ENCODE measurements at places on chromosomes 6 and 20.

DNA sequence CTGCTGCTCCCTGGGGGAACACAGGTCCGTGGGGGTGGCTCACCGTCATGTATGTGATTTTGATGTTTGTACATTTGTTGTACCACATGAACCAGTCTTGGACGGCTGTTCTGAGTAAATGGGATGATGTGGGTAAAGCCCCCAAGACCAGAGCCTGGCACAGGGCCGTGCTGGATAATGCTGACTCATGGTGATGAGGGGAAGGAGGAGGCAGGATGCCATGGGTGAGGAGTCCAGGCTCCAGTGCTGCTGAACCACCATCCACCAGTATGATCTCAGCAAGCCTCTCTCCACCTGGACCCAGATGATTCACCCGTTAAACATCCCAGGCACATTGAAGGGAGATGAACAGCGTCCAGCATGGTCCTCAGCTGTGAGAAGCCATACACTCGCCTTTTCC lies 9.6 kb upstream of the APCDD1L start:
- peak; percentile 47 for DNase-seq

- DNase-seq = peak; percentile 50
Observed at GRCh38 chr6:159533568-159533967, 159.5 kb downstream of the SOD2 start.

DNA sequence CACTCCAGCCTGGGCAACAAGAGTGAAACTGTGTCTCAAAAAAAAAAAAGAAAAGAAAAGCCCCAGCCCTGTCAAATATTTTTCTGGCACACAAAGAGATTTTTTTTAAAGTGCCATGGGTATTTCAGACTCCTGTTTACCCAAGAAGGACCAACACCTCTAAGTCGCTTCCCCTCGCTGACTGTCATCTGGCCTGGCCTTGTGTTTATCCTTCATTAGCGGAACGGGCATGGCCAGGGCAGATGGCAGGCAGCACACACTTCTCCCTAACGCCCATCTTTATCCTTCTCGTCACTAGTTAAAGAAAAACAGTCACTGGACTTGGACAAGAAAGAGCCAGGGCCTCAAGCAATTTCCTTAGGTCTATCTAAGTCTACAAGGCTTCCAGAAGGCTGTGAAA lies 7.3 kb upstream of the CBFA2T2 start:
- DNase-seq = no peak

DNA sequence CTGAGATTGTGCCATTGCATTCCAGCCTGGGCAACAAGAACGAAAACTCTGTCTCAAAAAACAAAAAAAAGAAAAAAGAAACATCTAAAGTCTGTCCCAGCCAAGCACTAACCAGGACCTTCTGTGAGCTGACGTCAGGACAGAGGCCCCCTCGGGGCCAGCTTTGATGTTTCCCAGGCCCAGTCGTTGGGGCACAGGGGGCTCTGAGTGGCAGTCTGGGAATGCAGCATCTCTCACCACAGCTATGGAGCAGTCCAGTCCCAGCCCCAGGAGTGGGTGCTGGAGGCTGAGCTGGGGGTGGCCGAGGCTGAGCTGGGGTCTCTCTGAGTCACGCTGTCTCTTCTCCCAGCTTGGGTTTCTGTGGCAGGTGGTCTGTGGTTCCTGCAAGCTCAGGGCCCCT lies 46.0 kb upstream of the SRF start:
- peak; percentile 73 for DNase-seq

DNA sequence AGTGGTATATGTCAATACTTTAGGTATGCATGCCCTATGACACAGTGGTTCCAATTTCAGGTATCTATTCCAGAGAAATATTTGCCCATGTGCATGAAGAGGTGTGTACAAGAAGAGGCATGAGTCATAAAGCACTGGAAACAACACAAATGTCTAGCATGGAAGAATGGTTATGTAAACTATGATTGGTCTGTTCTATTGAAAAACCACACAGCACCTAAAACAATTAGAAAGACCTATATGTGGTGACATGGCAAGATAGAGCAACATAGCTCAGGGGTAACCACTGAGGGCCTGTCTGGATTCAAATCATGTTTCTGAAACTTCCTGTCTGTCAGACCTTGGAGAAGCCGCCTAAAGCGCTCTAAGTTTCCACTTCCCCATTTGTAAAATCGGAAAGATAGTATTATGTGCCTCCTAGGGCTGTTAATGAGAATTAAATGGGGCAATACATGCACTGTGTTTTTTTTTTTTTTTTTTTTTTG lies 76.0 kb upstream of the SHLD1 start:
- DNase-seq = no peak

DNA sequence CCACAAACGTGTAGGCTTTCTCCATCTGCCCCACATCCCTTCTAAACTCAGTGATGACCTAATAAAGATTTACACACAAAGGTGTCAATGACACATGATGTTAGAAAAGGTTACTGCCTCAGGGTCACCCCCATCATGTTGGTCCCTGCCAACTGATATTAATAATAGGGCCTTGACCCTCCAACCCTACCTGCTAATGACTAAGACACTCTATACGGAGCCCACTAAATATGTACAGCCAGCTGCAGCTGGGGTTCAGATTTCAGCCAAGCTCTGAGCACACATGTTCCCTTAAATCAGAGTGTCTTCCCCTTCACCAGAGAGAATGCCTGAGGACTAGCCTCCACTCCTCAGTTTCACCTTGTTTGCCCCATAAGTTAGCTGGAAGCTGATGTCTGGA lies 67.4 kb upstream of the SNRPB2 start:
- DNase-seq = no peak

DNA sequence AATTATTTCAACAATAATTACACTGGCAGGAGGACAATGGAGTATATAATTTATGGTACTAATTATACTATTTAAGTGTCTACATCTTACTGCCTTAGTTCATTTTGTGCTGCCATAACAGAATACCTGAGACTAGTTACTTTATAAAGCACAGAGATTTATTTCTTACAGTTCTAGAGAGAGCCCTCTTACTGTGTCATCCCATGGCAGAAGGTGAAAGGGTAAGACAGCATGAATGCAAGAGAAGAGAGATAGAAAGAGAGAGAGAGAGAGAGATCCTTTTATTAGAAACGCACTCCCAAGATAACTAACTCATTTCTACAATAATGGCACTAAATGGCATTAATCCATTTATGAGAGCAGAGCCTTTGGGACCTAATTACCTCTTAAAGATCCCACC lies 314.7 kb downstream of the EPM2A start:
- DNase-seq = no peak

- DNase-seq = no peak
Observed at GRCh38 chr6:139287868-139288267, 3.9 kb downstream of the TXLNB start.

DNA sequence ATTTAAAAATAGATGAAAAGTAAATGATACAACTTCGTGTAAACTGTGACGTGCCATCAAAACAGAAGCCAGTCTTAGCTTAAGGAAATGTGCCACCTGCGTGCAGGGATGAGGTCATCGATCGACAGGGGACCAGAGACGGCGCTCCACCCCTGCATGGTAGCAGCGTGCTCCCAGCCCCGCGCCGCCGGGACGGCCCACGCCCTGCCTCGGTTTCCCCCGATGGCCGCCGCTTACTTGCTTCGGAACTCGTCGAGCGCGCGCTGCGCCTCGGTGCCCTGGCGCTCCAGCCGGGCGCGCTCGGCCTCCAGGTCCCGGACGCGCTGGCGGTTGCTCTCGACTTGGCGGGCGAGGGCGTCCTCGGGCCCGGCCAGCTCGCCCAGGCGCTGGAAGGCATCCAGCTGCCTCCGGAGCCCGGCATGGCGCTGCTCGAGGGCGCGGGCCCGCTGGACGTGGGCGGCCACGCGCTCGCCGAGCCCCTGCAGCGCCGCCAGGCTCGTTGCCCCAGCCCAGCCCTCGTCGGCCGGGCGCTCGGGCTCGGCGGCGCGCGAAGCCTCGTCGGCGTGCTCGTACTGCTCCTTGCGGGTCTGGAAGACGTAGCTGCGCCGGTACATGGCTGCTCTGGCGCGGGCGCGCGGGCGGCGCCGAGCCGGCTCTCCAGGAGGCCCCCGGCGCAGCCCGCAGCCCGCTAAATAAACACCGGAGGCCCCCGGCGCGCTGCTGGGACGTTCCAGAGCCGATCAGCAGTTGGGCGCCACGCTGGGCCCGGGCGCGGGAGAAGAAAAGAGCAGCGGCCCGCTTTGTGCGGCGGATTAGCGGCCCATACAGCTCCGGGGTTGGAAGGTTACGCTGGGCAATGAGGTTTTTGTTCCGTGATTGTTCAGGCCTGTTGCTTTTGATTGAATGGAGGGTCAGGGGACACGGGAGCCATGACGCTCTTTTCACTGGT lies at the start of gene BFSP1:
TSS of gene BFSP1 (minus strand) at position 664 of the 949 bp plus-strand sequence. CDS start at position 614, 50 bp downstream.
- no peak for DNase-seq

GRCh38 chr20:407953-408842 lies at the start of gene RBCK1:
RBCK1 (plus strand) TSS chr20:408299; CDS start chr20:408758, 459 bp downstream.
- DNase-seq = no peak

GRCh38 chr6:26043384-26044139 lies 43.7 kb upstream of the HFE start:
- peak; percentile 95 for DNase-seq

GRCh38 chr20:56592211-56592610 lies 36.9 kb upstream of the TFAP2C start:
- DNase-seq = no peak

- no peak for DNase-seq
Observed at GRCh38 chr6:108689272-108690161, 128.8 kb downstream of the FOXO3 start.

DNA sequence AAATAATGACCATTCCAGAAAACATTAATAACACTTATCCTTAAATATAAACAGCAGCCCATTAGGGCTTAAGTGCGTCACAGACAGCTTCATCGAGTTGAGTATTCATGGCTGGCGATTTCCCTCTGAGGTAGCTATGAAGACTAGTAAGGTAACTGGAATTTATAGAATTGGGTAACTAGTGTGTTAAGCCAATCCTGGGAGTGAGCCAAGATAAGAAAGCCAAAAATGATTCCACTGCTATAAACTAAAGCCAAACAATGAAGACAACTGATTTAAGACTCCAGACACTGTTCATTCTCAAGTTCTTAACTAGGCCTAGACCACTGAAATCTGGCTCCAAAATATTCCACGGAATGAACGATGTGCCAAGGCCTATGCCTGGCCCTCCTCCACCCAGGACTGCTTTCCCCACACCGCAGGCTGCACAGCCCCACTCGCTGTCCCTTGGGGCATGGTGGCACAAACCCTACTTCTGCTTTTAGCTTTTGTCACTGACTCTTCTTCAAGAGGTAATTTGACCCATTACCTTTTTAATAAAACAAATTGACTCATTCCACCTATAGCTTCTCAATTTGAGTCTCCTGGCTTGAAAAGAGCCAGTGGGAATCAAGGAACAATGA lies 66.0 kb downstream of the BLOC1S5 start:
- DNase-seq = no peak

DNA sequence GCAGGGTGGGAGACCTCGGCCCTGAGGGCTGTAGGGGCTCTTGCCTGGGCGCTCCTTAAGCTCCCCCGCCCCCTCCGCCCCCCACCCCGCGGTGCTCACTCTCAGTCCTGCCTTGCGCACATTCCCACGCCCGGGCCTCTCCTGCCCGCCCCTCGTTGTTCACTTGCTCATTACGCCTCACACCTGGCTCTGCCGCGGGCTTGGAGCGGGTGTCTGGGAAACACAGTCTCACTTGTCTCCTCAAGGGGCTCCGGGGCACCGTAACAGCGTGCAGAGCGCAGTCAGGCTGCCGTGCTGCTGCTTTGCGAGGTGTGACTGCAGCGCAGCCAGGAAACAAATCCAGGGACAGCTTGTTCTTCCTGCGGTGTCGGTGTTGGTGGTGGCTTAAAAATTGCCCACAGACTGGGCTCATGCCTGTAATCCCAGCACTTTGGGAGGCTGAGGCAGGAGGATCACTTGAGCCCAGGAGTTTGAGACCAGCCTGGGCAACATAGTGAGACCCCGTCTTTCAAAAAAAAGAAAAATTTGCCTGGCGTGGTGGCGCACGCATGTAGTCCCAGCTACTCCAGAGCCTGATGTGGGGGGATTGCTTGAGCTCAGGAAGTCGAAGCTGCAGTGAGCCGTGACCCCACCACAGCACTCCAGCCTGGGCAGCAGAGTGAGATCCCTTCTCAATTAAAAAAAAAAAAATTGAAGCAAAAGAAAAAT lies 4.6 kb downstream of the NPBWR2 start:
- no peak for DNase-seq

GRCh38 chr6:90274451-90275030 lies 22.1 kb downstream of the BACH2 start:
- DNase-seq = no peak

DNA sequence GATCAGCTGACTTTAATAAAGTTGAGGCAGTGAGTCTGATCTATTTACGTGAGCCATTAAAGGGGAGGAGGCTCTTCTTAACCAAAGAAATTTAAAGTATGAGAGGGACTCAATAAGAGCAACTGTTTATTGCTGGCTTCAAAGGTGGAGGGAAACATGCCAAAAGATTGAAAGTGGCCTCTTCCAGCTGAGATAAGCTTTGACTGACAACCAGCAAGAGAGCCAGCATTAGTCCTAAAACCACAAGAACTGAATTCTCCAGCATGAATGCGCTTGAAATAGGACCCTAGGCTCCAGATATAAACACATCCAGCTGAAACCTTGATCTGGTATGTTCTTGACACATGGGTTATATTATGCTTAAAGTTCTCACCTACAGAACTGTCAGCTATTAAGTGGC lies 123.1 kb upstream of the GJE1 start:
- DNase-seq = no peak

DNA sequence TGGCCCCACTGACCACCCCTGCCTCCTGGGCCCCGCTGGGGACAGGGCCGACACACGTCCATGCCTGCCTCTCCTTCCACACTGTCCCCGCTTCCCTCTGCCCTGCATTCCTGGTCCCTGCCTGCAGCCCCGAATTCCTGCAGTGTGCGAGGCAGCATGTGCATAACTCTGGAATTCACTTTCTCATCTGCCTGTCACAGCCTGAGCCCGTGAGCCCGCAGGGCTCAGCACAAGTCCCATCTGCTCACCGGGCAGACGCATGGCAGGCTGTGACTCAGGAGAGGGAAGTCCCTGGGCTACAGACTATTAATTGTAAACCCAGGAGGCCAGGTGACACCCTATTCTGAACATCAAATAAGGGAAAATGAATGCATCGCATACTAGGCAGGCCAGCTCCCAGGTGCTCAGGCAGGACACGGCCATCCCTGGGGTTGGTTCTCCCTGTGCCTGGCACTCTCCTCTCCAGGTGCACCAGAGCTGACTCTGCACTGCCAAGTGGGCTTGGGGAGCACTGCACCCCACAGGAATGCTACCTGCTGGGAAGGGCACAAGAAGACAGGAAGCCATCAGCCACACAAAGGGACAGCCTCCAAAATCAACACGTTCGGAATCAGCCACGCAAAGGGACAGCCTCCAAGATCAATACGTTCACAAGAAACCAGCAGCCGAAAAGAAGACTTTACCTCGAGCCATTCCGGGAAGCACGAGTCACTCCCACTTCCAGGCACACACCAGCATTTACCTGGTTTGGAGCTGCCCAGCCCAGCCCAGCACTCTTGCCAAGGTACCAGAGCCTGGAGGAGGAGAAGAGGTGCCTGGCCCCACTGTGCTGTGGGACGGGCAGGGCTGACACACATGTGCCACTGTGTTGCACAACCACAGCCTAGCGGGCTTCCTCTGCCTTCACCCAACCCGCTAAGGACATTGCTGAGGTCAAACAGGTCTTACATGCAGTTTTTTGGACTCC lies 65.9 kb downstream of the DLL1 start:
- DNase-seq = no peak

- no peak for DNase-seq
Observed at GRCh38 chr6:108291091-108291490, 3.8 kb upstream of the AFG1L start.

- DNase-seq = no peak
Observed at GRCh38 chr20:16028923-16029322, 544.3 kb downstream of the KIF16B start.
